ENCODE measurements at places on chromosomes 7 and 10. TPM values are rescaled to one million over a fixed set of nuclear protein-coding genes. Genes with fewer than 3 reads are reported as not detected.

- DNase-seq: peak; percentile 64
- no peak overlapping the region for H3K27ac ChIP-seq
- H3K36me3 ChIP-seq: no peaks in the 10 kb centered on the region
- no peak overlapping the region for H3K4me3 ChIP-seq
These were observed 68.6 kb downstream of the UNCX start for GRCh38 chr7:1301054-1301881.

DNA sequence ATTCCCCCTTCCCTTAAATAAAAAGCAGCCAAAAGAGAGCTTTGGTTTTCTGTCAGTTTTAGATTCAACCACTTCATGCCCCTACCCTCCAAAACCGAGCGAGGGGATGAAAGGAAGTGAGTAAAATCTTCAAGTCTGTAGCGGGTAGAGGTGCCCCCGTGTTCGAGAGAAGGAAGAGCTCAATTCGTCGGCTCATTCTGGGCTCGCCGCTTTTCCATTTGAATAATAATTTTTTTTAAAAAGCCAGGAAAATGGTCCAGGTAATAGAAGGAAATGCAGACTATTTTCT, 436.2 kb upstream of the GALNT17 start:
- H3K27ac ChIP-seq: no peak overlapping the region
- H3K36me3 ChIP-seq: peaks cover 2% of the 10 kb centered on the region
- peak overlapping the region; percentile 76 for H3K4me3 ChIP-seq
- DNase-seq: no peak

The PHYHIPL gene
- 12.0 TPM for total RNA-seq

DNA sequence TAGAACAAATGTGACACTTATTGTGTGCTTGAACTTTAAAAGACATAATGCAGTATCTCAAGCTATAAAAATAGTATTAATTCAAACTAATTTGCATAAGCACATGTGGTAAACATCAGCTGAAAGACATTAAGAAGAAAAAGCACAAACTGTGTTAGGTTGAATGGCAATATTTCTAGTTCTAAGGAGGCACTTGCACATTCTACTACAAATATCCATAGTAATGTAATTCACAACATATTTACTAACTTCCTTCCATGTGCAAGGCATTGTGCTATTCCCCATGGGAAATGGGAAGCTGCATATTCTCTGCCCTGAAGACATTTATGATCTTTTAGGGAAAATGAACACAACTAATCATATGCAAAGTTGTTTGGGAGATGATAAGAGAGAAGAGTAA, 80.2 kb upstream of the SLC13A1 start:
- H3K4me3 ChIP-seq: no peak overlapping the region
- DNase-seq: no peak
- H3K27ac ChIP-seq: no peak overlapping the region
- no peaks in the 10 kb centered on the region for H3K4me1 ChIP-seq
- H3K27me3 ChIP-seq: no peaks in the 10 kb centered on the region
- no peaks in the 10 kb centered on the region for H3K36me3 ChIP-seq

The STEAP4 gene
- 80.2 TPM for total RNA-seq

GRCh38 chr10:114491419-114491818, 87.1 kb upstream of the AFAP1L2 start:
- no peak overlapping the region for H3K27ac ChIP-seq
- H3K4me1 ChIP-seq: no peaks in the 10 kb centered on the region
- H3K36me3 ChIP-seq: peaks cover 11% of the 10 kb centered on the region
- DNase-seq: no peak
- H3K4me3 ChIP-seq: no peak overlapping the region

GRCh38 chr7:45118889-45119331, 7.4 kb upstream of the TBRG4 start:
- no peak for DNase-seq
- no peaks in the 10 kb centered on the region for H3K27me3 ChIP-seq
- no peak overlapping the region for H3K27ac ChIP-seq
- no peaks in the 10 kb centered on the region for H3K36me3 ChIP-seq

The TMEM236 gene
- total RNA-seq: 1.9 TPM

GRCh38 chr7:69365651-69366192, 232.6 kb upstream of the AUTS2 start:
- H3K36me3 ChIP-seq: no peaks in the 10 kb centered on the region
- no peaks in the 10 kb centered on the region for H3K27me3 ChIP-seq
- no peak for DNase-seq

The MYOZ1 gene
- 3.5 TPM for total RNA-seq

GRCh38 chr7:125651823-125652528, 722.4 kb upstream of the POT1 start:
- H3K27me3 ChIP-seq: no peaks in the 10 kb centered on the region
- no peaks in the 10 kb centered on the region for H3K36me3 ChIP-seq
- no peak overlapping the region for H3K4me3 ChIP-seq
- no peak overlapping the region for H3K27ac ChIP-seq

The MEOX2 gene
- 1.2 TPM for total RNA-seq

DNA sequence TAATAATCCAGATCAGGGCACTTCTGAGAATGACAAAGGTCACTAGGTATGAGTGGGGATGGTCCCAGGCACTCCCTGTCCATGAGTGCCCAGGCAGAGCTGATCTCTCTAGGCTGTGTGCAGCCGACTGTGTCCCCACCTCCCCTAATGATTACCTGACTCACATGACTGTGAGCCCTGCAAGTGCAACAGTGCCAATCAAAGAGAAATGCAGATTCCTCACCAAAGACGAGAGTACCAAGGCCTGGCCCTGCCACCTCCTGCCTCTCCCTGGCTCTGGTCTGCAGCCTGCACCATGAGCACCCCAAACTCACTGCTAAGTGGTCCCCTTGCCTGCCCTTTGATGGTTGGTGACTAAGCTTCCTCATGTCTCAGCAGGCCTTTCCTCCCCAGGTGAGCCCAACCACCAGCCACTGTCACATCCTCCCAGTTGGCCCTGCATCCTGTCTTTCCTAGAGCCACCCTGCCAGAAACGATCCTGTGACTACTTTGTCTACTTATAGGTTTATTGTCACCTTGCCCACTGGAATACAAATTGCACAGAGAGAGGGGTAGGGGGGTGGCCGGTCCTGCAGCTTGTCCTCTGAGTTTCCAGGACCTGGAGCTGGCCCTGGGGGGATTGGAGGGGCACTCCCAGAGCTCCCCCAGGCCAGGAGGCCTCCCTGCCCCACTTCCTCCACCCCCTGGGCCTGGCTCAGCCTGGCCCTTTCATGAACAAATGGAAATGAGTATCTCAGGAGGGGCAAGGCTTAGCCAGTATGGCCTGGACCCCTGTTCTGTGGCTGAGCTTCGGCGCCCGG, 22.4 kb upstream of the GDF10 start:
- no peaks in the 10 kb centered on the region for H3K36me3 ChIP-seq
- H3K27me3 ChIP-seq: no peaks in the 10 kb centered on the region
- H3K27ac ChIP-seq: no peak overlapping the region
- H3K4me1 ChIP-seq: no peaks in the 10 kb centered on the region
- H3K4me3 ChIP-seq: no peak overlapping the region
- DNase-seq: no peak

The FZD8 gene
- 18.8 TPM for total RNA-seq
